ENCODE measurements at places on chromosomes 7 and 10. TPM values are rescaled to one million over a fixed set of nuclear protein-coding genes. Genes with fewer than 3 reads are reported as not detected.

DNA sequence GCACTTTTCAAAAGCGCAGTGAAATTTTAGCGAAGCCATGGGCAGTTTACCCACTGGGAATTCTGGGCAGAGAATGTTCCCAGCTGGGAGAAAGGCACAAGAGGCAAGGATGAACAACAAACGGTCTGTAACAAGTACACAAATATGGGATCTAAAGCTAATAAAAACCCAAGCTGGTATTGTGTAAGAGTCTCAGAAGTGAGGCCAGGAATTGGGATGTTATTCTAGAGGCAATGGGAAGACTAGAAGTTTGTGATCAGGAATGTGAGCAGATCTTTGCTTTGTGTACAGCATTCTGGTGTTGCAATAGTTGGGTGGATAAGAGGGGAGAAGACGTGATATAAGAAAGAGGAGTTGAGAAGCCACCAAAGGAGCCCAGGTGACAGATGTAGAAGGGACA lies 15.0 kb downstream of the FZD9 start:
- no peak for DNase-seq

DNA sequence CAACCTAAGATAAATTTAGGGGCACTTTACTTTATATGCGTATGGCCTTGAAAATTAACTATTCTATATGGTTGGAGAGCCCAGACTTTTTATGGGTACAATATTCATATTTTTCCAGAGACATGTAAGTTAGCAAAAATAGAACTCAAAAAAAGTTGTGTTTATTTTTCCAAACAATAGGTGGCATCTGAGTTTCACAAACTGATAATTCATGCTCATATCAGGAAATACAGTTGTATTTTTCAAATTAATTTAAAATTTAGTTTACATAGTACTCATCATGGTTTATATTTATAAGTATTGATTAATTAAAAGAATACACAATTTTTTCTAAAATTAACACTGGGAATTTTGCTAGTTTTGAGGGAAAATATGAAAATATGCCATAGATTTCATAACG lies 34.6 kb downstream of the ANKRD7 start:
- no peak for DNase-seq

DNA sequence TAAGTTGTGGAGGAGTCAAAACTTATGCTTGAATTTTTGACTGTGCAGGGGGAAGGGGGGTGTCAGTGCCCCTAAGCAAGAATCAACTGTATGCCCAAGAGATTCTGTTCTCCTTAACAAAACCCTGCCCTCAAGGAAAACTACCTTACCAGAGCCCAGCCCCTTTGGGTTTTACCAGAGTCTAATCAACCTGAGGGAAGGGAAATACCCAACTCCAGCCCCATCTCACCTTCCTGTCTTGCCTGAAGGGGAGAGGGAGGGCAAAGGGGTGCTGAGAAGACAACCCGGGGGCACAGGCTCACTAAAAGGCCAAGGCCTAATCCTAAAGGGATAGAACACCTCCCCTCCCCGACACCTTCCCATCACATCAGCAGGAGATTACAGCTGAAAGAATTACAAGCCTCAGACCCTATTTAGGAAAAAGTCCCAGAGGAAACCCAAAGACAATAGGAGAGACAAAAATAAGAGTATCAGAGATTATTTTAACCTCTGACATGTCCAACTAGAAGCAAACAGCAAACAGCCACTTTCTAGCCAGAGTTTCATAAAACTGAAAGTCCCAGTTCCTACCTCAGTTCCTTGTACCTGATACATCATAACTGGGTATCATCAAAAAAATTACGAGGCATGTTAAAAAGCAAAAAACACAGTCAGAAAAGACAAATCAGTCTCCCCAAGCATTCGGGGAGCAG lies 26.8 kb upstream of the C7orf33 start:
- DNase-seq: no peak

DNA sequence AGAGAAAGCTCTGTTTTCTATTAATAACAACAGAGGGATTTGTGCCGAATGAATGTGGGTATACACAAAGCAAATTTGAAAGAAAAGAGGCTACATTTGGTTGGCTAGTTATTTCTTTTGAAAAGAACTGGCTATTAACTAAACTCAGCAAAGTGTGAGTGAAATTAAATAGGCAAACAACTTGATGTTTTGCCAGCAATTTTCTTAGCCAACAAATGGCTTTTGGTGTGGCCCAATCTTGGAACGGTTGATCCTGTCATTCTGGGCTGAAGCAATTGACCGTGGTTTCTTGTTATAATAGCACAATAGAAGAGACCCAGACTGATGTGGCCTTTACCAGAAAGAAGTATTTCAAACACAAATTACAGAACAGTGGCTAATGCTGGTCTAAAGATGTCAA lies 898.6 kb downstream of the KCNMA1 start:
- DNase-seq: no peak

DNA sequence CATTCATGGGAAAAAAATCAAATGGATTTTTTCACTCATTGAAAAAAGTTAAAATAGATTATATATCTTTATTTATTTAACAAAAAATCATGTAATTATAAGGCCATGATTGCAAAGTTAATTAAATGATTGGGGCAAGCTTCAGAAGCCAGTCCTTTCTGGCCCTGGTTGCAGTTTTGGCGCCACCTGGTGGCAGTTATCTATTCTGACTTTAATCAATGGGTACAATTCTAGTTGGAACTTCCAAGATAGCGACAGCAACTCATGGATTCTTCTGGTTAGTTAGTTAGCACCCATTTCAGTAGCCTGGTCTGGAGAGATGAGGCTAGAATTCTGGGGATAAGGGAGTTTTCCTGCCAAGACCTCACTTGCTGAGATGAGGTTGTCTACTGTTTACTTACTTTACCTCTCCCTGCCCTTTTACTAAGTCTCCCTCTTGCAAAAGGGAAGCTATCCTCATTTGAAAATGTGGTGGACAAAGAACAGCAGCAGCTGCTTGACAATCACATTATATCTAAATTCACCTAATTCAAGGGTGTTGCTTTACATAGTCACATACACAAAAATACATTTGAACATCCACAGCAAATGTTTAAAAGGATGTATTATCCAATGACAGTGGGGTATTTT lies 42.3 kb downstream of the NOC3L start:
- peak; percentile 51 for DNase-seq

DNA sequence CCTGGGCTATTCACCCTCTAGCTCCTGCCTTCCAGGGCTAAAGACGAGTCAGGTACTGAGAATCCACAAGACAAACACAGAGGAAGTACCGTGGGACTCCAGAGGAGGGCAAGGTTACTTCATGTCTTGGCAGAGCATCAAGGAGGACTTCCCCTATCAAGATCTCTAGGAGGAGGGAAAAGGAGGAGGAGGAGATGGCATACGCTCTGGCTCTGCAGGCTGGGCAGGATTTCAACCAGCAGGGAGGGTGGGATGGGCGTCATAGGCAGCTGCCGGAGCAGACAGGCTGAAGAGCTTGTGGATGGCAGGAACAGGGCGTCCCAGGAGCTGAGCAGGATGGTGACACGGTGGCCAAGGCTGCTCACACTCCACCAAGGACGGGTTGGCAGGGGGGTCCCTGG lies 21.3 kb downstream of the MDH2 start:
- peak; percentile 83 for DNase-seq

DNA sequence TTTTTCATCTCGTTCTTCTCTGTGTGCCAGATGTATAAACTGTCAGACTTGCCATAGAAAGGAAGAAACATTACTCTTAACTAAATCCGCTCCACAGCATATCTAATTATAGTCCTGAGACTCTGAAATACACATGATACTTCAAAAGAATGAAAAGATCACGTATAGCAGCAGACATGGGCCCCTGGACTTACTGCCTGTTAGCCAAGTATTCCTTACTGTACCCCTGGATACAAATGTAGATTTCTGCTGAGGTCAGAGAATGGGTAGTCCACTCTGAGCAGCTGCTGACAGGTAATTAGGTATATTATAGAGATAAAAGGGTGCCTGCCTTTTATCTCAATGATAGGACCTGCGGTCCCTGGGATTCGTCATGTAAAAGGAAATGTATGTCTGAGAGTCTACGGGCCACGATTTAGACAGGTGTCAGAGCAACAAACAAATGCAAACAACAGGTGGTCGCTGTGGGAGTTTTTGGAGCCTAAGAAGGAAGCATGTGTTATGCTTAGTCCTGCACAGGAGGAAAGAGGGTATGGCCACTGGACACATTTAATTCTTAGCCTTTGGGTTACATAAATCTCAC lies 69.4 kb downstream of the VOPP1 start:
- no peak for DNase-seq

DNA sequence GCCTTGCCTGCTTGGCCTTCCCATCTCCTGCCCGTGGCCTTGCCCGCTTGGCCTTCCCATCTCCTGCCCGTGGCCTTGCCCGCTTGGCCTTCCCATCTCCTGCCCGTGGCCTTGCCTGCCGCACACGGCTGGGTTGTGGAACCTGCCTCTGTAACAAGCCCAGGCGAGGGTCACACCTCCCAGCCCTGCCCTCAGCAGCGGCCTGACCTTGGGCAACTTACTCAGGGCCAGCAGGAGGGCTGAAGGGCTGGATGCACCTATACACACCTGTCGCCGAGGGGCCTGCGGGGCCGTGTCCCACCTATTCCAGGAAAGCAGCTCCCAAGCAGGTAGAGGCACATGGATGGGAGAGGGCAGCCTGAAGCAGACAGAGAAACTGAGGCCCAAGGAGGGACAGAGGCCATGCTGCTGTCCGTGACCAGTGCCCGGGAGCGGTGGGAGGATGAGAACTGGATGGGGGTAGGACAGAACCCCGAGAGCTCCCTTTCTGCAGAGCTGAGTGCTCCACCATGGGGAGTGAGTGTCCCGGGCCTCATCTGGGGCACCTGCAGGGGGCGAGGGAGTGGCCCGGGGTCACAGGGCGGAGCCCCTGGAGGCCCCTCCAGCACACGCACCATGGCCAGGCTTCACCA lies 277.6 kb downstream of the ELFN1 start:
- DNase-seq: no peak

DNA sequence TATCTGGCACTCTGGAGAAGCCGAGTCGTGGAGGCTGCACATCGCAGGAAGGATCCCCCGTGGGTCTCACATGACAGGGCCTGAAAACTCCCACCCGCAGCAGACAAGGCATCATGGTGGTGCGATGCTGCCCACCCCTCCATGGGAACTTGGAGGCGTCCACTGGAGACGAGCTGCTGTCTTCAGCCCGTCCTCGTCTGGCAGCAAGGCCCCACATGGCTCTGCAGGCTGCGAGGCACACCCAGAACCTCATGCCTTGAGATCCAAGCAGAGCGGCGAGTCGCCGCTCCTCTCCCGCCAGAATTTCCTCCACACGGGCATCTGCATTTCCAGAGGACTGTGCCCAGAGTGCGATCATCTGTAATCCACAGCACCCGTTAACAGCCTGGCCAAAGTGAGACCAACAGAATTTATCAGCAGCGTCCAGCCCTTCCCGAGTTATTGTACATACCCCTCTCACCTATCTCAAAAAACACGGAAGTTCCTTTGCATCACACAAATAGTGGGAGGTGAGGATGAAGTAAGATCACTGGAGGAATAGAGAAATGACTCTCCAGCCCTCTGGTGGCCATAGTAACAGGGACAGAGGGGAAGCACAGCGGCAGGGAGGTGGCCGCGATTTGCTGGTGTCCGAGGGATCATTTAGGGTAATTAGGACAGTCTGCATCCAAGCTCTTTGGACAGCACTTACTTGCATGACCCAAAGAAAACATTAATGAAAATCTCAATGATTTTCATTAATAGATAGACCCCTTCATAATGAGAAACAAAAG lies 292.4 kb downstream of the USP6NL start:
- no peak for DNase-seq

DNA sequence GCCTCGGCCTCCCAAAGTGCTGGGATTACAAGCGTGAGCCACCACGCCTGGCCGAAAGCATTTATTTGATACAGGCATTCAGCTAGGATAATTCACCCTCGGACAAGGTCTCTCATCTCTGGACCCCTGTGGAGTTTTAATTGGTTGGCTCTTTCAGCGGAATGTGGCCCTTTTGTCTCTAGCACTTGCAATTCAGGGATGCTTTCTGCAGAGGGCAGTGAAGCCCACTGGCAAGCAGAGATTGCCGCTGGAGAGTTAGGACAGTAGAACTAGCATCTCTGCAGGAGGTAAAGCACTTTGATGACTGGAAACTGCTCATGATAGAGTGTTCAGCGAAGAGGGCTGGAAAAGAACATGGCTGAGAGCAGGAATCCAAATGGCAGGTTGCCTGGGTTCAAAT lies 62.0 kb downstream of the SUFU start:
- DNase-seq: peak; percentile 78

GRCh38 chr7:157011333-157012112 lies 1.1 kb upstream of the MNX1 start:
- peak; percentile 78 for DNase-seq

DNA sequence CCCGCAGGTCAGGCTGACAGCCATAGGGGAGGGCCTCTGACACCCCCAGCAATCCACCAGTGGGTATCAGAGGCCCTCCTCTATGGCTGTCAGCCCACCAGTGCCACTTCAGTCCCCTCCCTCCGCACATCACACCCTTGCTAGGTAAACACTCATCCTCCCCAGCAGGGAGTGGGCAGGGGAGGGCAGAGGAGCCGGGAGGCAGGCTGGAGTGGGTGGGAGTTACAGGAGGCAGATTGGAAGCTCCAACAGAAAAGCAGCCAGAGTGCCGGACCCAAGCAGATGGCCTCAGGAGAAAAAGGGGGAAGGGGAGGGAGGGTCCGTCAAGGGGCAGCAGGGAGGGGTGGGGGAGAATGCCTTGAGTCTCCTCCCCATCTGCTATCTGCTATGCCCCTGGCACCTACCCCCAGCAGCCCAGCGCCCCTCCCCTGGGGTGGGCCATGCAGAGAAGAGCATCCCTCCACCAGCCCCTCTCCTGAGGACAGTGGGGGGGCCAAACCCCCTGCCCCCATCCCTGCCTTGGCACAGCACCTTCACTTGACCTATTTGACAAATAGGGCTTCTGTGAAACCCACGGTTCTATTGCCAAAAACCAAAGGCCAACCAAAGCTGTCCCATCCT lies 2.4 kb downstream of the RASGEF1A start:
- DNase-seq: peak; percentile 61

DNA sequence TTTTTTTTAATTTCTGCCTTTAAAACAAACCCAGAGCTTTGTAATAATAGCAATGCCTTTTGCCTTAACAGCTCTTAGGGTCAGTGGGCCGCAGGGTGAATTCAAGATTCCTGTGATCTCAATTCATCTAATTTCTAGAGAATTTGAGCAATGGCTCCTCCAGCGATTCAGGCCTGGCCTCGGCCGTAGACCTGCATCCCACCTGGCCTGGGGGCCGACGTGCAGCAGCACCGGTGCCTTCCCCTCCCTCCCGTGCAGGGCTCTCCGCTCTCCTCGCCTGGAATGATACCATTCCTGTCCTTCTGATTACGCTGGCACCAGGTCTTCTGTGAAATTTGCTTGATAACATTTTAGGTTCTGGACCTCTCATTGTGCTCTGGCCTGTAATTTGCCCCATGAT lies 172.5 kb downstream of the ADARB2 start:
- DNase-seq: no peak

GRCh38 chr10:25530306-25530705 lies 355.5 kb downstream of the GPR158 start:
- no peak for DNase-seq

COL13A1 gene
- 16.6 TPM for total RNA-seq

VGF gene
- total RNA-seq: 22.5 TPM

CCDC186 gene
- total RNA-seq: 5.9 TPM

STEAP1 gene
- total RNA-seq: 3.3 TPM

All from H7 (cell line).